Left ventricle myocardium inferior (tissue), 1 donor: ENCODE measurements at places on chromosomes 7 and 10.
A peak's percentile ranks its signal among the peaks of the same experiment; 100 is the strongest.

- no peak for DNase-seq
These were observed 99.3 kb upstream of the OIT3 start for GRCh38 chr10:72794260-72794659.

DNA sequence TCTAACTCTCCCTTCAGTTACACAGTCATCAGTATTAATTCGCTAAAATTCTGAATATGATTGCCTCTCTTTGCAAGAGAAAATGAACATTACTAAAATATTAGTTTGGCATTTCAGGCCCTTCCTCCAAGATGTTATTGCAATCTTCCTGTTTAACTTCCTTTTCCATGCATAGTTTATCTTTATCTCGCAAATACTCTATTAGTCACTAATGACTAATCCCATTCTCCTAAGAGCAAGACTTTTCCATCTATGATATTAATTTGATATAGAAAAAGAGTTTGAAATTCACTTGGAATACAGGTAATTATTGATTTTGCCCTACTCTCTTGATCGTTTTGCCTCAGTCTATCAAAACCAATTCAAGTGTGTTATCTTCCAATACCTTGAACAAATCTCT, 41.8 kb upstream of the SEMA3A start:
- no peak for DNase-seq

- no peak for DNase-seq
These were observed 46.6 kb upstream of the SLC16A12 start for GRCh38 chr10:89582022-89582421.

GRCh38 chr10:82392533-82392932, 517.5 kb downstream of the NRG3 start:
- DNase-seq, result no peak

- no peak for DNase-seq
These were observed 246.1 kb downstream of the KLF6 start for GRCh38 chr10:3538656-3539531.

- DNase-seq, result peak; percentile 47
These were observed 5.7 kb downstream of the BLVRA start for GRCh38 chr7:43764039-43764761.

- no peak for DNase-seq
These were observed 55.7 kb downstream of the PRKAG2 start for GRCh38 chr7:151821226-151821625.

- DNase-seq, result peak; percentile 61
These were observed 123.9 kb downstream of the TNS3 start for GRCh38 chr7:47458057-47458456.

GRCh38 chr10:119620241-119621077, 23.7 kb upstream of the TIAL1 start:
- DNase-seq, result no peak

DNA sequence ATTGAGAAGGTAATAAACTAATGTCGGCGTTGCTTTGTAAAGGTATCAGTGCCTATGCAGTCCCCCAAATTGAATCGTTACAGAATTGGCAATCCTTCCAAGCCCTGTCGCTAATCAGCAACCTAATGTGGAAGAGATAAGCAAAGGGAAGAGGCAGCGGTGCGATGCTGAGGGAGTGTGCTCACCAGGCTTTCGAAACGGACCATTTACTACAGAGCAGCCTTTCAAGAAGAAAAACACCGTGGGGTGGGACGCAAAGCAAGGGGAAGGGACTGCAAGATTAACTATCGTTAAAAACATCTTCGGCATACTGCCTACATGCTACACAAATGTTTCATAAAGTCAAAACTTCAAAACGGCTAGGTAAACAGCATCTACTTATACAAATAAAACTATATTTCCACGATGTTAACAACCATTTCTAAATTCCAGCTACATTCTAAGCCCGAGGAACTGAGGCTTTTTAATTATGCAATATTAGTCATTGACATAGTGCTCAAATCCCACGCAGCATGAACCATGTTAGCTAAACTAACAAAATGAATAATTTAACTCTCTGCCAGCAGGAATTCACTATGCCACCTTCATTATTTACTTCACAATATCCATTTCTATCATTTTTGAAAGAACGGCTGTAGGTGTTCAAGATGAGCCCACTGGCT, 85.2 kb downstream of the CHCHD3 start:
- no peak for DNase-seq

DNA sequence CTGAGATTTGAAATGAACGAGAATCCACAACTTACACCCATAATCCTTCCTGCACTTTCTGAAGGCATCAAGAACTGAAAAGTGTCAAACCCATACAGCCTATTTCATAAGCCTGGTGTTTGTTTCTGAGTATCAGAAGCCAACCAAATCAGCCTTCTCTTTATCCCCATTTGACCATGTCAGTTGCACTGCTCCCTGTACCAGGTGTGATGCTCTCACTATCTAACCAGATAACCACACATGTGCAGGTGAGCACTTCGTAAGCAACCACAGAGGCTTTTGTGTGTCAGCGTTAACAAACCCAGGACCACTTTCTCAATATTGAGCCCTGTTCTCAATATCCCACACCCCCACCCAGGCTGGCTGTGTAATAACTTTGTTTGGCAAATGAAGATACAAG, 114.4 kb downstream of the DOCK4 start:
- no peak for DNase-seq

DNA sequence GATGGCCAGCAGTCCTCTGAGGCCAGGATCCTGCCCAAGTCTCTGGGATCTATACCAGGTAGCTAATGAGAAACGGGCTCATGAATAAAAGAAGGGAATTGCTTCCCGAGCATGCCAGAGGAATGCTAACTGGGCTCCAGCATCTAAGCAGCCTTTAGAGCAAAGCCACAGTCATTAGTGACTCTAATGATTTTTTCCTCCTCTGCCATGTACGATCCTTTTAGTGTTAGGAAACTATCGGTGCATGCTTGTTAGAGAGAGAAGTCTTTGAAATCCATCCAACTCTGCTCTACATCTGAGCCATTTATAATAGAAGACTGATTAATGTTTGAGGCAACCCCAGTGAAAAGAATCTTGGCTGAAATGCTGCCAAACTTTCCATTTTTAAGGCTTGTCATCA, 124.9 kb upstream of the TCERG1L start:
- DNase-seq, result no peak

- DNase-seq, result no peak
These were observed 79.3 kb upstream of the TNS3 start for GRCh38 chr7:47661051-47661714.

DNA sequence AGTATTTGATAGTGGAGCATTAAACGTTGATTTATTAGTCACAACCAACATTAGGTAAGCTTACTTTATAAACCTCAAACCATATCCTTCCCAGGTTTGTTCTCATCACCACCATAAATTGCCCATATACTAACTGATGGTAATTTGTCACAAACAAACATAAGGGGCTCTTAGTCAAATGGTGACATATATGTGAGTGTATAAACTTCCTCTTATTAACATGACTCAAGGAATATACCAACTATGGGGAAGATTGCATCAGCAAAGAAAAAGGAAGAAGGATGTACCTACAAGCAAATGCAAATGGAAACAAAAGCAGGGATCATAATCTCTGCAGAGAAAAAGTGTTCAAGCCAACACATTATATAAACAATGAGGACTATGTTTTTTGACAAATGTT, 418.2 kb upstream of the AKR1E2 start:
- no peak for DNase-seq

- no peak for DNase-seq
These were observed 330.3 kb upstream of the NPSR1 start for GRCh38 chr7:34327681-34328080.

- DNase-seq, result no peak
These were observed 41.6 kb downstream of the GPRIN2 start for GRCh38 chr10:46514899-46515298.

DNA sequence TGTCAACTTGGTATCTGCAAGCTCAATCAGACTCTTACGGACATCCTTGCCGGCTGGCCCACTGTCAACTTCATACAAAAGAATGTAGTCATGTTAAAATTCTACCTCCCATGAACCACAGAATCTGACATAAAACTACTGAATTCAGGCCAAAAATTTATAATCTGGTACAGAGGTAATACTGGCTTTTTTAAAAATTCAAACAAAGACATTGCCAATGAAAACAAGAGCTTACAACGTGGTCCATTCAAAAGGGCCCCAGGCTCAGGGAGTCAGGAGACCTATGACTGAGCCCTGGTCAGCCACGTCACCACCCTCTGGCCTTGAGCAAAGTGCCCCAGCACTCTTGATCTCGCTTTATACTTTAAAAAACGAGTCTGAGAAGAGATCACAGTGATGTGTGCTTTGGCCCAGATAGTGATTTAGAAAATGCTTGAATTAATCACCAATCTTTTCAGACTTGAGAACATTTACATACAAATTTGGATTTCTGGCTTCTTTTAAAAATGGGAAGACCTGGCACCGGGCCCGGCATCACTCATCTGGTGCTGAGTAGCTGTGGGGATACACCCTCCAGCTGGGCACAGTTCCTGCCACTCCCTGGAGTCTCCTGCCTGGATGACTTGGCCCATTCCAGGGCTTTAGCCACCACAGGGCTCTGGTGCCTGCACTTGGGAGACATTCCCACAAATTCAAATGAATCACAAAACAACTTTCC, 94.1 kb downstream of the PIP4K2A start:
- DNase-seq, result peak; percentile 78

- peak; percentile 7 for DNase-seq
These were observed 3.0 kb upstream of the HOXA7 start for GRCh38 chr7:27159266-27160144.

GRCh38 chr10:15436696-15437095, 65.6 kb upstream of the FAM171A1 start:
- DNase-seq, result no peak

GRCh38 chr10:67043041-67043440, 117.2 kb downstream of the LRRTM3 start:
- DNase-seq, result no peak

DNA sequence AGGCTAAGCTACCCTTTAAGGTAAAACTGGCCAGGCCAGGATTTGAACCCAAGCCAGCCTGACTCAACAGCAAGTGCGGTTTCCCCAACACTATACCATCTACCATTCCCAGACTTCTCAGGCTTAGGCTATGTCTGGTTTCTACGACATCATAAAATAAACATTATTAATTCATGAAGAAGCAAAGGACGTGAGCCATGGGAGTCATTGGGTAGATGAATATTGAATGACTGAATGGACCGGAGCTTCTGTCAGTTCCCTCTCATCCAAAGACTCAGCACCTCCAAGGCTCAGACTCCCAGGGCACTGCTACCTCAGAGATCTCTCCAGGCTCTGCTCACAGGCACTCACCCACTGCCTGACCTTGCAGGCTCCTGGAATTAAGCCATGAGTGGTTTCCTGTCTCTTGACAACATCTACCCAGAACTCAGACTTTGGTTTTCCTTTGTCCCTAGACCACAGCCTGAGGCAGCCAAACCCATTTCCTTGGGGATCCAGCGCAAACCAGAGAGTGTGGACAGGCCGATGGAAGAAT, 64.6 kb upstream of the STEAP1B start:
- DNase-seq, result peak; percentile 26

GRCh38 chr7:2247141-2247995, 5.3 kb downstream of the NUDT1 start:
- no peak for DNase-seq

- no peak for DNase-seq
These were observed 11.6 kb downstream of the GNA12 start for GRCh38 chr7:2832461-2832860.

DNA sequence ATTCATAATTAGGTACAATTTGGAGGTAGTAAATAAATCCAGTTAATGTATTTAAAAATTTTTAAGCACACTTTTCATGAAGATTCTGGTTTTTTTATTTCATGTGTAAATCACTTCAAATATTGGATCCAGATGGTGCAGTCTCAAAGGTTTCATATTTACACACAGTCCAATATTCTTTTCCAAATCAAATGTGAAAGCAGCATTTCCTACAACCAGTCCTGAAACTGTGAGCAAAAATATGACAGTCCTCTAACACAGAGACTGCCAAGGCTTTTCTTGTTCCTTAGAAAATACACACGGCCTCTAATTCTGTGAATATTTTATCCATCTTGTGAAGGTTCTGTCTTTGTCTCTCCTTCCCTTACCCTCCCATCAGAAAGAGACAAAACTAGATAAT, 645.9 kb downstream of the ARL4A start:
- DNase-seq, result no peak

DNA sequence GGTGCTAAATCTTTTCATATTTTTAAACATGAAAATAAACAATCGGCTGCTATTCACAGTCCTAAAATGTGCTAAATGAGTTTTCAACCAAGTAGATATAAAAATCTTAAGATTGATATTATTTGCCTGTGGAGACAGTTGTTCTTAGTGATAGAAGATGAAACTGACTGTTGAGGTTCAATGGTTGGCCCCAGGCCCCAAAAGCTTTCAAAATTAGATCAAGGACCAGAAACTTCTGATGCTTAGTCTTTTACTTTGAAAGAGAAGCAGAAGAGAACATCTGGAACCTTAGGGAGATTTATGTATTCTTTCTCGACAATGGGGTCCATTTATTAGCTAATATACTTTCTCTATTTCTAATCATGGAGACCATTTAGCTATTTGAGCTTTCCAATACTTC, 155.8 kb downstream of the REEP3 start:
- DNase-seq, result no peak

GRCh38 chr7:132709971-132710567, 133.8 kb upstream of the PLXNA4 start:
- no peak for DNase-seq

DNA sequence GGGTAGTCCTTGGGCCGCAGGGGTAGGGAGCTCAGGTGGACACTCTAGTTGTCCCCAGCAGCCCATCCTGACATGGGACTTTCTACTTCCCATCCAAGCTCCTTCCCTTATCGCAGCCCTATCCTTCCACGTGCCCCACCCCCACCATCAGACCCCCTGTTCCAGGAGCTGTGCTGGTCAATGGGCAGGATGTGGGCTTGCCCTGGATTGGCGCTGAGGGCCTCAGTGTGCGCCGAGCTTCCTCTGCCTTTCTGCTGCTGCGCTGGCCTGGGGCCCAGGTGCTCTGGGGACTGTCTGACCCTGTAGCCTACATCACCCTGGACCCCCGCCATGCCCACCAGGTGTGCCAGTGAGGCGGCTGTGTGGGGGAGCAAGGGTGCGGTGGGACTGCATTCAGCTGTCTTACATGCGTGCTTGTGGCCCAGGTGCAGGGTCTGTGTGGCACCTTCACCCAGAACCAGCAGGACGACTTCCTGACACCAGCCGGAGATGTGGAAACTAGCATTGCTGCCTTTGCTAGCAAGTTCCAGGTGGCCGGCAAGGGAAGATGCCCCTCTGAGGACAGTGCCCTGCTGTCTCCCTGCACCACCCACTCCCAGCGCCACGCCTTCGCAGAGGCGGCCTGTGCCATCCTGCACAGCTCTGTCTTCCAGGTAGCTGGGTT, 9.4 kb upstream of the ZNF467 start:
- no peak for DNase-seq

- DNase-seq, result no peak
These were observed 57.2 kb downstream of the RAB18 start for GRCh38 chr10:27561334-27561733.

DNA sequence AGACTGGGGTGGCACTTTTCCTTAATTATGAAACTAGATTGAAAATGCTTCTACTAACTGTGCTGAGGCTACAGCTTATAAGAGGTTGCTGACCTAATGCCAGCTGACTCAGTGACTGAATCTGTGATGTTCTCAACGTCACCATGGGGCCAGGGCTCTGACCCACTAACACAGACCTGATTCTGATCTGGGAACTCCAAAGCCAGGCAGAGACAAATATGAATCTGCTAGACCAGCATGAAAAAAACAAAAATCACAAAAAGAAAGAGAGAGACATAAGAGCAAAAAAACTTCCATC, 16.1 kb downstream of the USP6NL start:
- no peak for DNase-seq
